Kasumi-1 (cell line): ENCODE measurements at places on chromosomes 4 and X.

DNA sequence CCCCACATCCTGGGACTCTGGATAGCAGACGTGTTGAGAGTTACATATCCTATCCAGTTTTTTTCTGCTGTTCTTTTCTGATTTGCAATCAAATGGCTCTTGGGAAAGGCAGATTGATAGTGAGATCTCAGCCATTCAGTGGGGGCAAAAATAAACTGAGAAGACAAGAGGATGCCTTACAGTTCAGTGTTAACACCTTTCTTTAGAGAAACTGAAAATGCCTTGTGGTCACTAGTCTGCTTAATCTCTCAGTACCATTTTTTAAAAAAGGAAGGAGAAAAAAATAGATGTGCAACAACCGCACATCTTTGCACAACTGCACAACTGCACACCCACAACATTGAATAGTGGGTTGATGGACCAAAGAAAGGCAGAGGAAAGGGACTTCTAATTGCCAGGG, 109.3 kb downstream of the ARHGEF9 start:
- DNase-seq = no peak

DNA sequence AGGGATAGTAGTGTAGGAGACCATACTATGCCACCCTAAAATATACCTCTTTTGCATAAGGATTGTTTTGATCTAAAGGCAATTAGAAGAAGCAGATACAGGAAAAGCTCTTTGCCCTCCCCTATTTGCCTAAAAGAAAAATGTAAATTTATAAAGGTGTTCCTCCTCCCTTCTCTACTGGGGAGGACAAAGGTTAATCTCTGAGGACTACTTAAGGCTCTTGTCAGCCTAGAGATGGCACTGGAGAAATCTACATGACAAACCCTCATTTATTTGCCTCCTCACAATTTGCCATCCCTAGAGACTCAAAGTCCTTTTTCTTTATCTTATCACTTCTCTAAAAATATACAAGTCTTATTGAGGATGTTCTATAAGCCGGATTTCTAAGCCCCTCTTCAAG, 1021.8 kb downstream of the STPG2 start:
- DNase-seq = no peak

- no peak for DNase-seq
These were observed 1008.2 kb downstream of the NLGN4X start for GRCh38 chrX:5220421-5220820.

DNA sequence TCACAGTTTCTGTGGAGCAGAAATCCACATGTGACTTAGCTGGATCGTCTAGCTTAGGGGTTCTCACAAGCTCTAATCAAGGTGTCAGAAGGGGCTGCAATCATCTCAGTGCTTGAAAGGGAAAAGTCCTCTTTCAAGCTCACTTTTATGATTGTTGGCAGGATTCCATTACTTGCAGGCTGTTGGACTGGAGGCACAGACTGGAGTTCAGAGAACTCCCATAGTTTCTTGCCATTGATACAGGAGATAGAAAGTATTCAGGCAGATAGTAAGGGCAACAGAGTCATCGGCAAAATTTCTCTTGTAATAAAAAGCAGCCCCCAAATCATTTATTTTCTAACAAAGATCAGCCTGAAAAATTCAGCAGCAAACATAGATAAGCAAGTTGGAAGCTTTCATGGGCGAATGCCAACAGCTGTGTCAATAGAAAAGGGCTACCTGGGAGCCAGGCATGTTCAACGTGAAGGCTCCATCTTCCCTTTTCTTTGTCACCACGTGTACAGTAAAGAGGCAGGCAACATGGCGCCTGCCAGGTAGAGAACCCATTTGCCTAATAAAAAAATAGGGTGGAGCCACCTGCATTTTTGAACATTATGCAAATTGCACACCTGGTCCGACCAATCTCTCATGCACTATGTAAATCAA, 64.4 kb downstream of the CXCL13 start:
- no peak for DNase-seq

DNA sequence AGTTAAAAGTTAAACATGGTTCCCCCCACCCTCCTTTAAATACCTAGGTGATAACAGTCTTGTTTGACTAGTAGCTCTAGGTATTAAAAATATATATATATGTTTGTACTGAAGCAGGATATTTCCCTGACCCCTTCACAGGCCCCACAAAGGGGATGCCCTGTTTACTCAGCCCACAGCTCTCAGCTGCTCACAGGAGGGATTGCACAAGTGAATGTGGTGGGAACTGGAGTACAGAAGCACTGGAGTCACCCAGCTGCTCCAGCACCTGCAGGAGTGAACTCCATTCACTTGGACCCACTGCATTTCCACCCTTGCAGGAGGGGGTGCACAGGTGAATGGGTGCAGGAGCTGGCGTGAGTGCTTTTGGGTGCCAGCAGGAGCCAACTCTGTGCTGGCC, 99.3 kb upstream of the TLR3 start:
- DNase-seq = no peak

- DNase-seq = no peak
These were observed 2.8 kb downstream of the DCTD start for GRCh38 chr4:182914357-182914756.

DNA sequence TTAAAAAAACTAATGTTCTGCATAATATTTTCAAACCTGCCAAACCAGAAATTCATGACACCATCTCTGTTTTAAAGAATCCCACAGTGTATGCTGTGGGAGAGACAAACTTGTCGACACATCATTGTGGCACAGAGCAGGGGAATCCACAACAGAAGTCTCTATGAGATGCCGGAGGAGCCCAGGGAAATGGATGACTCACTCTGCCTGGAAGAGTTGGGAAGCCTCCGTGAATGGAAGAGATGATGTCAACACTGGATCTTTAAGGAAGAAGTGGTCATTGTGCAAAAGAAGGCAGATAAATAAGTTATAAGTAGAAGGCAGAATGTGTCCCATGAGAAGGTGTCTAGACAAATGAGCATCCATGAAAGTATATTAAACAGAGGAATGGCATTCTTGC, 595.1 kb downstream of the RAB28 start:
- no peak for DNase-seq

DNA sequence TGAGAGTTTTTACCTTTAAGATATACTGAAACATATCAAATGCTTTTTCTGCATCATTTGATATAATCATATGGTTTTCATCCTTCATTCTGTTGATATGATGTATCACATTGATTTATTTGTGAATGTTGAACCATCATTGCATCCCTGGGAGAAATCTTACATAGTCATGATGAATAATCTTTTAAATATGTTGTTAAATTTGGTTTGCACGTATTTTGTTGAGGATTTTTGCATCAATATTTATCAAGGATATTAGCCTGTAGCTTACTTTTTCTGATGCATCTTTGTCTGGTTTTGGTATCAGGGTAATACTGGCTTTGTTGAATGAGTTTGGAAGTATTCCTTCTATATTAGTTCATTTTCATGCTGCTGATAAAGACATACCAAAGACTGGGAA, 541.4 kb downstream of the TLL1 start:
- no peak for DNase-seq

DNA sequence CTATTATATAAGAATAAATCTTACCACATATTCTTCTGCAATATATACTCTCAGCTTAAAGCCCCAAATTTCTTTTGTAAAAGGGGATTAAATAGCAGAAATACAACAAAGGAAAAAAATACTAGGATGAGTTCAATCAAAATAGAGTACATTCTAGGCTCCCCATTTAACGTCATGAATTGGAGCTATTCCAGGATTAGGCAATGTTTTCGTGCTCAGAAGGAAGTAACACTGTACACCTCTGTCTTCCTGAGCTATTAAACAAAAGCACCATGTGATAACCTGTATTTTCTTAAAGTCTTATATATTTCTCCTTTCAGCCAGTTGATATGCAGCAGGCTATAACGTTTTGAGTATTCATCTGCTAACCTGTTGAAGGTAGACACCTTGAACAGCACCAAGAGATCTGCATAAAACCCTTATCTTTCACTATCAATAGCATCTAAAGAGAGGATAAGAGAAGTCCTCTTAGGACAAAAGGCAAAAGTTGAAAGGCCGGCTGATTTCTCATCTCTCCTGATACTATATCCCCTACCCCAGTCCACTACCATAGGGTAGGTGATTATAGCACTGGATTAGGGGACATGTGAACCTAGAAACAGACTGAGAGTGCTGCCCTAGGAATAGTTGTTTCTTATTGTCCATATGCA, 31.5 kb downstream of the TEC start:
- DNase-seq = peak; percentile 27

GRCh38 chr4:118969359-118969758, 80.7 kb downstream of the SYNPO2 start:
- DNase-seq = peak; percentile 76

DNA sequence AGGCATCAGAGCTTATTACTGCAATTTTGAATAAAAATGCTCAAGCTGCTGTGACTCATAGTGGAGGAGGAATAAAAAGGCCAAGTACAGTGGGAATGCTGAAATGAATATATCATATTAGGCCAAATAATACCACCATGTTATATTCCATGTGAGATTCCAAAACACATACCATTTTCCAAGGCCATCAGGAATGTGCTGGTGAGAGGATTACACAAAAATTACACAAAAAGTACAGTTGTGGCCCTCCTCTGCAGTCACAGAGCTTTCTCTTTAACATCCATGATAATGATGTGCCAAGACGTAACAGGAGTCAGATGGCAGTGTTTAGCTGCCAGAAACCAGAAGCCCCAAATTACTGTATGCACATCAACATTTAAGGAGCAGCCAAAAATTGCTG, 153.5 kb downstream of the PCDH18 start:
- DNase-seq = no peak

GRCh38 chr4:149914119-149915115, 98.8 kb upstream of the IQCM start:
- peak; percentile 63 for DNase-seq

DNA sequence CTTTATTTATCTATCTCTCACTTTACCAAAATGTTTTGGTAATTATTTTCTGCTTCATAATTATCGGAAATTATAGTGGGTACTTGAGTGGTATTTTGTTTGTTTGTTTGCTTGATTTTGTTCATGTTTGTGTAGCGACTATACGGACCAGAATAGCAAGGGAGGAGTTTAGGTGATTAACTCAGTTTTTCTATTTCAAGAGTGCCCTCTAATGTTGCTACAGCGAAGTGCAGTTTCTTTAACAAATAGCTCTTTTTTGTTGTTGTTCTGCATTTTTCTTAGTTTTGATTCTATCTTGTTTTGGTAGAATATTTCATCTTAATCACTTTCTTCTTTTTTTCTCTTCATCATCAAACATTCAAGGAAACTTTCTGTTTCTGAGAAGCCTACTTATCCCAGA, 40.8 kb upstream of the QRFPR start:
- no peak for DNase-seq

- DNase-seq = no peak
These were observed 7.1 kb downstream of the SMIM9 start for GRCh38 chrX:154827194-154828015.

DNA sequence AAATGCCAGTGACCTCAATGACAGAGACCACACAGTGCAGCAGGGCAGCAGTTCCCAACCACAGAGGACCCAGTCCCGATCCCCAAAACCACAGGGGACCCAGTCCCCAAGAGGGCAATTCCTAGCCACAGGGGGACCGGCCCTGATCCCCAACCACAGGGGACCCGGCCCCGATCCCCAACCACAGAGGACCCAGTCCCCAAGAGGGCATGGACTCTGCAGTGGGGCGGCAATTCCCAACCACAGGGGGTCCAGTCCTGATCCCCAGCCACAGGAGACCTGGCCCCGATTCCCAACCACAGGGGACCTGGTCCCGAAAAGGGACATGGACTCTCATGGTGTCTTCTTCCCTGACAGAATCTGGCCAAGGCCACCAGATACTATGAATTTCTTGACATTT, 136.3 kb downstream of the AFAP1 start:
- DNase-seq = no peak

GRCh38 chrX:16188687-16189086, 21.4 kb downstream of the MAGEB17 start:
- DNase-seq = no peak

GRCh38 chr4:41169256-41169800, 45.0 kb downstream of the APBB2 start:
- no peak for DNase-seq

- no peak for DNase-seq
These were observed 261.8 kb downstream of the CAMK2D start for GRCh38 chr4:113499696-113500095.

GRCh38 chr4:73741750-73742489, 1.6 kb downstream of the CXCL8 start:
- DNase-seq = no peak

GRCh38 chr4:176084769-176085168, 19.1 kb downstream of the WDR17 start:
- DNase-seq = no peak

- DNase-seq = no peak
These were observed 84.6 kb upstream of the TRIM2 start for GRCh38 chr4:153119626-153120025.

GRCh38 chrX:143768976-143769375, 48.4 kb upstream of the SPANXN2 start:
- no peak for DNase-seq

- no peak for DNase-seq
These were observed 21.5 kb upstream of the LSM6 start for GRCh38 chr4:146154057-146154456.

DNA sequence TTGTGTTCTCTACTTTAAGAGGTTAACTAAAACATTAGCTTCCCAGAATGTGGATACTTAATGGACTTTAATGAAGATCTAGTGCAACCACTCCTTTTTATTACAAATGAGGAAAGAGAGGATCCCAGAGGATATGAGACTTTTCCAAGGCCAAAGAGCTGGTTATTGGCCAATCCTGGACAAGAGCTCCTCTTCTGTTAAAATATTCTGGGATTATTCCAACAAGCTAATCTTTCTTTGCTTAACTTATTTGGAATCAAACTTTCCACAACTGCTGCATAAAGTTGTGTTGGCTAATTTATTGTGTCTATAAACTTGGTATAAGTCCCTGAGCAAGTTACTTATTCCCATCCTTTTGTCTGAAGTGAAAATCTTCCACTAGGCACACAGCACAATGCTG, 174.2 kb upstream of the HCCS start:
- DNase-seq = no peak

DNA sequence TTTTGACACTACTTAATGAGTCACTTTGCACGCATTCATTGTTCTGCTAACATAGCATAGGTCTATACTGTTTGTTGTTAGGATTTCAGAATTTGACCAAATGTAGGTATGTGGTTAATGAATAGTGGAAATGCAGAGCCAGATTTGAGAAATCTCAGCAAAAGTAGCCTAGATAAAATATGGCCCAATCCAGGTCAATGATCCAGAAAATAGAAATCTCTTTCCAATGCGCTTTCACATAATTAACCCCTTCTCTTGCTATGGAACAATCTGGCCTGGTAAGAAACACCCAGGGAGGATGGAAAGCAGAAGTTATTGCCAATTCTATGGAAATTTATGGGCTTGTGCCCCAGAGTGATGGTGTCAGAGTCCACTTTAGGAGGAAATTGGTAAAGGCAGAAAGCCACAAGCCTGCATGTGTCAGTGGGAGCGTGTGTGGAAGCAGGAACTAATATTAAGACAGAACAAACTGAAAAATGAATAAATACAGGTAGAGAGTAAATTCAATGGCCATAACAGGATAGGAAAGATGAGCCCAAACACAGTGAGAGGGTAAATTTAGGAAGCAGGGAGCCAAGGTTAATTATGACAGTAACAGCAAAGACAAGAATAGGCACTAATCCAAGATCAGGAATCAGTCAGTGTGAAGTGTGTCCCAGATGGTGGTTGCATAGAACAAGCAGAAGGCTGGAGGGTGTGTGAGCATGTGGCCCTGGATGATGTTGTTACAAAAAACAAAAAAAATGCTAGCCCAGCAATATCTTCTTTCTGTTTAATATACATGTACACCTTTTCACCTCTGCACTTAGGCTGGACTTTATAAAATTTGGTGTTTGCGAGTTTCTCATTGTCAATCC, 102.9 kb downstream of the SYTL5 start:
- DNase-seq = no peak
